Esophagus mucosa (tissue), 1 donor: ENCODE measurements at places on chromosomes 1 and 21. TPM values are rescaled to one million over a fixed set of nuclear protein-coding genes. Genes with fewer than 3 reads are reported as not detected.
A peak's percentile ranks its signal among the peaks of the same experiment; 100 is the strongest.

DNA sequence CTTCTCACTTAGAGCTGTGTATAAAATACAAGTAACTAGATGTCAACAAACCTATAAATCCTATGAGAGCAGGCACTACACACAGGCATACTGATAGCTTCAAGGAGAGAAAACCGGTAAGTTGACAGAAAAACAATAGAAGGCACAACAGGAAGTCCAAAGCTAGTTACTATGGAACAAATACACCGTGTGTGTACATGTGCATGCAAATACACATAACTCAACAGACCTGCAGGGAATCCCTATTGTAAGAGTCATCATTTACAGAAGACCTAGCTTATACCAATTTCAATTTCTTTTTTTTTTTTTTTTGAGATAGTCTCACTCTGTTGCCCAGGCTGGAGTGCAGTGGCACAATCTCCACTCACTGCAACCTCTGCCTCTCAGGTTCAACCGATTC is 26.3 kb downstream of the JAK1 start:
- peak; percentile 83 for ATAC-seq

The ADAM30 gene
- not detected for total RNA-seq

DNA sequence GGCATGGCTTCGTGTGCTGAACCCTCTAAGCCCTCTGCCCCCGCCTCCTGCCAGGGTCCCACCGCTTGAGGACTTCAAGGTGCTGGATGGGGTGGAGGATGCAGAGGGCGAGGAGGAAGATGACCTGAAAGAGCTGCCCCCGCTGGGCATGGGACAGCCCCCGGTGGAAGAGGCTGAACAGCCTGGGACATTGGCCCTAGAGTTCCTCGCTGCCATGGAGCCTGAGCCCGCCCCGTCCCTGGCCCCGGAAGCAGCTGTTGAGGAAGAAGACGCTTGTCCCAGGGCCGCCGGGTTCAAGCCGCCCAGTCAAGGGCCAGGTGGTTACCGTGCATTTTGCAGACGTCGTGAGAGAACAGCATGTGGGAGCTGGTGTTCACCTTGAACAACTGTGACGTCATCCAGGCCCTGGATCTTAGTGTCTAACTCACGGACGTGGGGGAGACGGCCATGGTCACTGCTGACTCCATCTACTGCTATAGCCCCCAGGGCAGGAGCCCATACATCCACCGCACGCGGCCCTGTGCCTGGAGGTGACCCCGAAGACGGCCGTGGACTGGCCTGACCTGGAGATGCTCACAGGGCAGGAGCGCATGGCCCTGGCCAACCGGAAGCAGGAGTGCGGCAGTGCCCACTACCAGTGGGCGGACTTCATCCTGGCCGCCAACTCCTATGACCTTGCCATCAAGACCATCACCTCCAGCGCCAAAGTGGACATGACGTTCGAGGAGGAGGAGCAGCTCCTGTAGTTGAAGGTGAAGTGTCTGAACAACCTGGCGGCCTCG is 90.1 kb downstream of the PPP1R12B start:
- no peak for ATAC-seq

DNA sequence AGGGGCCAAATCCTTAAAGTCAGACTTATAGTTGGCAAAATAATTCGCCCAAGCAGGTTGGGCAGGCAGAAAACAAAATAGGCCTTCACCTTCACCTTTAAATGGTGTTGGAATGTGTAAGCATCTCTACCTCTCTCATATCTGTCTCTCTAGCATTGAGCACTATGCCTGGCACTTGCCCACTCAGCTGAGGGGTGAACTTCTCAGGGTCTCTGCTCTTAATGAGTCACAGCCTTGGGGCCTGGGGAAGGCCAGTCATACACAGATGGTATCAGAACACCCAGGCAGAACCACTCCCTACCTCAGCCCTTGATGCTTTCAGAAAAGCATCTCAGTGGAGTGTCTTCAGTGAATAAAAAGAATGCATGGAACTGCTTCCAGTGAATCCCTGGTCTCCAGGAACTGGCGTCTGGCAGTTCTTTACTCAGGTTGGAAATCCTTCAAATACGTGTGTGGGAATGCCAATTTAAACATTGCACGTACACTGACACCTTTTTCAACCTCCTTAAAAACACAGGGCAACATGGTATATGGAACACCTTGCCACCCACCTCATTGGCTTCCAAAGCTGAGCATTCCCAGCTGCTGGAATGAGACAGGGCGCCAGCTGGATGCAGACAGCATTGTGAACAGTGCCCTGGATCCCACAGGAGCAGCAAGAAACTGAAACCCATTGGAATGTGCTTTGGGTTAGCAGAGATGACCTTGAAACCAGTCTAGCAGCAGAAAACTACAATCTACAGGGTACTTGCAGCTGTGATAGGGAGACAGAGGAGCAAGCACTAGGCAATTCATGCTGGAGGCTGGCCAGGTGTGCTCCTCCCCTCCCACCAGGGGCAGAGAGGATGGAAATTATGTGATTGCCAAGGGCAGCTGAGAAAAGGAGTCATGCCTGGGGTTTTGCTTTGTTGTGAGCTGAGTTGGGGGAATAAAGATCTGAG is 30.0 kb downstream of the ZNF697 start:
- no peak for ATAC-seq

DNA sequence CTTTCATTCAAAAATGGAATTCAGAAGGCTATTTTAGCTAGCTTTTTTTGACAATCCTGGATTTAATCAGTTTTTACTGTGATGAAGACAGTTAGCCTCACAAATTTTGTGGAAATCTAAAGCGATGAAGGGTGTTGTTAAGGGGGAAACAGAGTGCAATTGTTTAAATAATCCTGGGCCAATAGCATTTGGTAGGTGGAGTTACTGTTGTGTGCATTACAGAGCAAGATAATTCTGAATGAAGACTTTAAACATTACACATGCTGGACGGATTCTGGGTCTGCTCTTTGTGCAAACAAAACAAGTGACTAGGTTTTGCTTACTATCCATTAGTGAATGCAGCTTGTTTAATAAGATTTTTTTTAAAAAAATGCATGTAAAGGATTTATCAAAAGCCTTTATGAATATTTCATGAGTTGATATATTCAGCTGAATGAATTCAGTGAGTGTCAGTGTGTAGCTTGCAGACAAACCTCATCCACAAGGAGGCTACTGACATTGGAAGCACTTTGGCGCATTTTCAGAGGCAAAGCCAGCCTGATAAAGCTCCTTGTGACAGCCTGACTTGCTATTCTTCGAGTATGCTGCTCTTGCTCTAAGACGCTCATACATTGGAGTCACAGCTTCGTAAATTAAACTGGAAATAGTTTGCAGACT is 199.6 kb downstream of the PDE4B start:
- ATAC-seq = no peak
